ENCODE measurements at places on chromosomes 4 and X. TPM values are rescaled to one million over a fixed set of nuclear protein-coding genes. Genes with fewer than 3 reads are reported as not detected.

DNA sequence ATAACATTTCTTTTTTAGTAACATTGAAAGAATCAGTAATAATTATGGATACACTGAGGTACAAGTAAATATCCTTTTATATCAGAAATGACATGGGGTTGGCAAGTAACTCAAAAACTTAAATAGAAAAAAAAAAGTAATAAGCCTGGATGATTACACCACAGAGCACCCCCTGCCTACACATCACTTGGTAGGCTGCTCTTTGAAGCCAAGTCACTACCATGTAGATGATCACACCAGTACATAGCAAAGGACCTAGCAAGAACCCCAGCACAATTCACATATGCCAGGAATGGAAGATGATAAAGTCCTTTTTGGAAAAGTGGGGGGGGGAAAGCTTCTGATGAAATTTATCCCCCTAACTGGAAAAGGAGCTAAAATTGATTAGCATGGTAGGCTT, 56.9 kb downstream of the METTL14 start:
- no peak for DNase-seq

The FRMD7 gene
- not detected for total RNA-seq

- no peak for DNase-seq
Measured at GRCh38 chrX:30620125-30620524, 33.1 kb upstream of the GK start.

The VSIG1 gene
- 1.9 TPM for total RNA-seq

GRCh38 chrX:100871594-100872560, 2.3 kb downstream of the NOX1 start:
- no peak for DNase-seq

DNA sequence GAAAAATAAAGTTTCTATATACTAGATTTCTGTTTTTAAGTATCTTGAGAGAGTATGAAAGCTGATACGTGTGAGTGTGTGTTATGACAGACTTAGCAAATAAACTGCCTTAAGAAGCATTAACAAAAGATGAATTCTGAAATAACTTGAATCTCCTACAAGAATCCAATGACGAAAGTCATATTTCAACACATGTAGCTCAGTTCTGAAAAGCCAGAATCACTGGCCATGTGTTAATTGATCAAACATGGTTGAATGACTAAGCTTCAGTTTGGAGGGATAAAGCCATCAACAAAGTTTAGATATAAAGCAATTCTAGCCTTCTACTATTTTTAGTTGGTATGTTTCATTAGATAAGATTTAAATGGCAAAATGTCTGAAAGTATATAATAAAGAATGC, 88.5 kb upstream of the ETNPPL start:
- no peak for DNase-seq

The WAS gene
- total RNA-seq = 101 TPM

GRCh38 chr4:62408454-62408853, 1208.3 kb downstream of the ADGRL3 start:
- DNase-seq = no peak

The LEF1 gene
- 1.6 TPM for total RNA-seq

- no peak for DNase-seq
Measured at GRCh38 chr4:15890246-15890829, 48.2 kb downstream of the FGFBP1 start.

GRCh38 chrX:2596045-2596444, 95.0 kb upstream of the CD99 start:
- DNase-seq = no peak

The H2BW1 gene
- total RNA-seq = not detected

The GAGE12F gene
- not detected for total RNA-seq

- peak; percentile 32 for DNase-seq
Measured at GRCh38 chr4:2837904-2838496, 5.6 kb upstream of the ADD1 start.

The RAB39B gene
- 8.1 TPM for total RNA-seq

GRCh38 chr4:74794382-74795010, at the start of gene BTC:
TSS of gene BTC (minus strand) at chr4:74794523. CDS start at chr4:74794325, 198 bp downstream.
- DNase-seq = no peak

DNA sequence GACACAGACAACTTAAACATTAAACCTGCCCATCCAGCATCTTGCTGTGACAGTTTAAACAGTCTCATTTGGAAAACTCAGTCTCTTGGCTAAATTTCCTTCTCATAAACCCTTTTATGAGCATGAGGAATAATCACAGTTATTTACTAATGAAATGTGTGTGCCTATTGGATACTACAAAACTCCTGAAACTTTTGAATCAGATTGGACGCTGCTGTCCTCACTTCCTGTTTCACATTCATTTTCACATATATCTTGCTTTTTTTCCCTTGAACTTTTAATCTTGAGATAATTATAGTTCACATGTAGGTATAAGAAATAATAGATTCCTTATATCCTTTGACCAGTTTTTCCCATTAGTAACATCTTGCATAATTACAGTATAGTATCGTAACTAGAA, 111.7 kb downstream of the CDKL5 start:
- DNase-seq = no peak

- DNase-seq = no peak
Measured at GRCh38 chr4:38004887-38005286, 44.7 kb downstream of the PTTG2 start.

The RBPJ gene
- 51.4 TPM for total RNA-seq

DNA sequence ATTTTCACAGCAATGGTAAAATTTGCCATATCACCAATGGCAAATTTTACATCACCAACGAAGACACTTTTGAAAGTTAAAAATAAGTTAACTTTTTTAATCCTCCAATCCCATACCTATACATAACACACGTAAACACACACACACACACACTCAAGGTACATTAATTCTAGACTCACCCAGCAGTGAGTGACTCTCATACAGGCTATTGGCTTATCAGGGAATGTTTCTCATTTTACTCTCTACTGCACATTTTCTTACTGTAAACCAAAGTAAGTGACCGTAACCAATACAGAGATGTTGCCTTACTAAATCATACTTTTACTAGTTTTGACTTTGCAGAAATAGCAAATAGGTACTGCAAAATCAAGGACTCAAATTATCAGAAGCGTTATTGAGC, 2.3 kb downstream of the VEGFC start:
- DNase-seq = no peak

The MXRA5 gene
- not detected for total RNA-seq

- DNase-seq = no peak
Measured at GRCh38 chrX:110915570-110915969, 120.0 kb upstream of the CHRDL1 start.

DNA sequence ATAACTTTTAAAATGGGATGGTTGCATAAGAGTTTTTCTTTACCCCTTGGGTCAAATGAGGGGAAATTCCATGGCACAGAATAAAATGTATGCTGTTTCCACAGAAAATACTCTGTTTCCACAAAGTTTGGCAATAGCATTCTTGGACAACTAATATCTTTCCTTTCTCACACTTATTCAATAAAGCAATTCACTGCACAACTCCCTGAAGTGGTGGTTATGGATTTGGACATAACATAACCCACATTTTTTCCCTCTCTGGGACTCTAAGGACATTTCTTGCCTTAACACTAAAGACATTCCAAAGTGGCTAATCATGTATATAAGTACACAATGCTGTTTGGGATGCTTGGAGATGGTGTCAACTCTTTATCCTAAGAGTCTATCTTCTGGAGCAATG, 51.7 kb upstream of the GPM6B start:
- DNase-seq = no peak

The SNCA gene
- 2.2 TPM for total RNA-seq

GRCh38 chrX:119290476-119290875, 54.4 kb downstream of the PGRMC1 start:
- no peak for DNase-seq

The NPY2R gene
- not detected for total RNA-seq

- DNase-seq = no peak
Measured at GRCh38 chr4:80367737-80368136, 32.2 kb downstream of the CFAP299 start.

The H2BW2 gene
- total RNA-seq = 0.11 TPM

The CDKL2 gene
- total RNA-seq = not detected

GRCh38 chr4:123488916-123489315, 92.3 kb downstream of the SPRY1 start:
- no peak for DNase-seq
